T-helper 17 cell (primary cell): ENCODE measurements at places on chromosomes 6 and 20. TPM values are rescaled to one million over a fixed set of nuclear protein-coding genes. Genes with fewer than 3 reads are reported as not detected.

The TSPYL1 gene
- total RNA-seq = 199 TPM

DNA sequence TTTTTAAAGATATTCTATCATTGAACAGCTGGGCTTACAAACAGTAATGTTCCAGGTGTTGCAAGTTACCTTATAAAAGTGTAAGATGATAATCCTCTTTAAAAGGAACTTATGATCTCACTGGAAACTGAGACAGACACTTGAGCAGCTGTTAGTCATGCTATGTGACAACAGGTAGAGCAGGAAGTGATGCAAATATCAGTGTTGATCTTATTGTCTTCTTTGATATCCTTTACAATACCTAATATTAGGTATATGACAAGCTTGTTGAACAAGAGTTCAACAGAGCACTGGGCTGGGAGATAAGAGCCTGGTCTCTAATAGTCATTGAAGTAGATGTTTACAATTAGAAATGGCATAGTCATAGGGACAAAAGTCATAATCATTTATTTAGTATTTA, 150.0 kb downstream of the UBE3D start:
- DNase-seq = no peak

DNA sequence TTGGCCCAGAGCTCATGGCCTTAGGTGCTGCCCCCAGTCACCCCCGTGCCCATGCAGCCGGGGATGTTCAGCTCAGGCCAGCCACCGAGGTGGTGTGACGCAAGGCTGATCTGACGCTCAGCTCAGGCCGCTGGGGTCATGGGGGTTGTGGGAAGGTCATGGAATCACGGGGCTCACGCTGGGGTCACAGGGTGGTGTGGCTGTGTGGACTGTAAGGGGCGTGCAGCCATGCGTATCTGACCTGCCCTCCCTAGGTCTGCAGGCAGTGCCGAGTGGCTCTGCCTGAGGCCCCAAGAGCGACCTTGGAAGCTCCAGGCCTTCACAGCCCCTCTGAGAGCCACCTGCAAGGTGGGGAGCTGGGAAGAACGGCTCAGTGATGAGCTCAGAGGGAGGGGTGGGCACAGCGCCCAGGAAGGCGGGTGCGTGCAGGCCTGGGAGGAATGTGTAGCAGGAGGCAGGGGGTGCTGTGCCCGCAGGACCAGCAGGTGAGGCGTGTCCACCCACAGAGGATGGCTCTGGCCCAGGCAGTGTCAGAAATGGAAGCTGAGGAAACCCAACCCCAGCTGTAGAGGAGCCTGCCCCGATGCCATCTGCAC, 27.8 kb downstream of the CHRNA4 start:
- DNase-seq = no peak

DNA sequence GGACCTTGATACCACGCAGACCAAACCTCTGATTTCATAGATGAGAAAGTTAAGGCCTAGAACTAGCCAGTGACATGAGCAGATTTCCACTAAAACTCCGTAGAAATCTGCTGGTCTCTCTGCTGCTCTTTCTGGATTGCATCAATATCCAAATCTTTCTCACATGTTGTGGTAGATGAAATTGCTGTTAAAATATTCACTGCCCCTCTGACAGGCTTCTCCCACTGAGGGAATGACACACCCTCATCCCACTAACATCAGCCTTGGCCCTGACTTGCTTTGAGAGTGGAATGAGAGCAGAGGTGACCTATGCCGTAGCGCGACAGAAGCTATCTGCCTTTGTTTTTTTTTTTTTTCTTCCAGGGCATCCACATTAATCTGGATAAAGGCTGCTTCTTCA, 20.4 kb upstream of the EXOC2 start:
- no peak for DNase-seq

DNA sequence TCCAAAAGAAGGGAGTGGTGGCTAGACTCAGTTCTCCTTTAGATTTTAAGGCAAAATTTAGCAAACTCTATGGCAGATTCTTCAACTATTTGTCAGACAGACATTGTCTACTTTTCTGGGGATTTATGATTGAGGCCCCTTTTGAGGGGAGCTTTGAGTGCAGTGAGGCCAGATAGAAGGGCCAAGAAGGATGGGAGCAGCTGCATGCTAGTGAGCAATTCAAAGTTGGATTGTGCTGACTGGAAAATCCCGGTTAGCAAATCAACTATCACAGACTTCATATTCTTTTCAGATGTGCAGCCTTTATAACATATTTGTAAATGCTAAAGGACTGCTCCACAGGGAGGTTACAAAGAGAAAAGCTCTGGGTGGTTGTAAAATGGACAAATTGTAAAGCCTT, 35.0 kb upstream of the ESR1 start:
- DNase-seq = no peak

GRCh38 chr20:34544109-34544796, 14.3 kb upstream of the MAP1LC3A start:
- no peak for DNase-seq
